Activated CD8-positive, alpha-beta memory T cell treated with anti-CD3 and anti-CD28 coated beads, Interleukin-2, amount 10 ng/mL, durations not matched to agents 7 days and 5 days (primary cell): ENCODE measurements at places on chromosomes 5 and 9.

GRCh38 chr9:73152953-73153352, 1.3 kb downstream of the ANXA1 start:
- peak overlapping the region; percentile 97 for H3K27ac ChIP-seq
- H3K4me3 ChIP-seq = peak overlapping the region; percentile 85
- peaks cover 71% of the 10 kb centered on the region for H3K4me1 ChIP-seq
- H3K27me3 ChIP-seq = no peaks in the 10 kb centered on the region

GRCh38 chr5:80151890-80152289, 104.0 kb downstream of the SERINC5 start:
- peaks cover 46% of the 10 kb centered on the region for H3K36me3 ChIP-seq
- H3K4me1 ChIP-seq = peaks cover 22% of the 10 kb centered on the region
- no peak for DNase-seq
- no peak overlapping the region for H3K4me3 ChIP-seq

DNA sequence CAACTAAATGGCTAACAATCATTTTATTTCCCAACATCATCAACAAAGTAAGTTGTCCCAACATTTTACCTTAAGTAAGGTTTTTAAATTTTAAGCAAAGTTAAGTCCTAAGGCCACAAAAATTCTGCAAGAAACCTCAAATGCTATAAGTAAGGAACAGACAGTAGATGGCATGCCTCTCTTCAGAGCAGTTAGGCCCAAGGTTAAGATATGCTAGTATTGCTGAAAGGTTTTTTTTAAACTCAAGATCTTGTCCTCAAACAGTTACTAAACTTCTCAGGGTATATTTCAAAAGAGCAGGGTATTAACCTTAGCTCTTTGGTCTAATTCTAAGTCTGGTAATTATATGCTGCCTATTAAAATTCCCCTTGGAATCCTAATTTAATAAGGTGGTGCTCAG, 35.1 kb downstream of the PJA2 start:
- H3K4me1 ChIP-seq = peaks cover 15% of the 10 kb centered on the region
- H3K4me3 ChIP-seq = no peak overlapping the region
- H3K27ac ChIP-seq = no peak overlapping the region
- no peak for DNase-seq

GRCh38 chr5:131379723-131380122, 115.9 kb downstream of the CDC42SE2 start:
- H3K4me1 ChIP-seq = peaks cover 90% of the 10 kb centered on the region
- H3K27ac ChIP-seq = peak overlapping the region; percentile 95
- H3K27me3 ChIP-seq = no peaks in the 10 kb centered on the region
- DNase-seq = peak; percentile 72
- H3K4me3 ChIP-seq = peak overlapping the region; percentile 59

GRCh38 chr9:20205821-20206220, 416.5 kb downstream of the MLLT3 start:
- H3K27me3 ChIP-seq = peaks cover 2% of the 10 kb centered on the region
- no peak overlapping the region for H3K27ac ChIP-seq
- H3K4me3 ChIP-seq = no peak overlapping the region
- peaks cover 27% of the 10 kb centered on the region for H3K36me3 ChIP-seq

- H3K4me1 ChIP-seq = peaks cover 2% of the 10 kb centered on the region
- no peak for DNase-seq
- peaks cover 23% of the 10 kb centered on the region for H3K27me3 ChIP-seq
These were observed 17.9 kb upstream of the SPIN1 start for GRCh38 chr9:88370346-88370745.

GRCh38 chr9:13158986-13159385, 120.5 kb downstream of the MPDZ start:
- no peak for DNase-seq
- no peak overlapping the region for H3K27ac ChIP-seq
- no peaks in the 10 kb centered on the region for H3K27me3 ChIP-seq
- H3K4me1 ChIP-seq = no peaks in the 10 kb centered on the region
- H3K4me3 ChIP-seq = no peak overlapping the region

DNA sequence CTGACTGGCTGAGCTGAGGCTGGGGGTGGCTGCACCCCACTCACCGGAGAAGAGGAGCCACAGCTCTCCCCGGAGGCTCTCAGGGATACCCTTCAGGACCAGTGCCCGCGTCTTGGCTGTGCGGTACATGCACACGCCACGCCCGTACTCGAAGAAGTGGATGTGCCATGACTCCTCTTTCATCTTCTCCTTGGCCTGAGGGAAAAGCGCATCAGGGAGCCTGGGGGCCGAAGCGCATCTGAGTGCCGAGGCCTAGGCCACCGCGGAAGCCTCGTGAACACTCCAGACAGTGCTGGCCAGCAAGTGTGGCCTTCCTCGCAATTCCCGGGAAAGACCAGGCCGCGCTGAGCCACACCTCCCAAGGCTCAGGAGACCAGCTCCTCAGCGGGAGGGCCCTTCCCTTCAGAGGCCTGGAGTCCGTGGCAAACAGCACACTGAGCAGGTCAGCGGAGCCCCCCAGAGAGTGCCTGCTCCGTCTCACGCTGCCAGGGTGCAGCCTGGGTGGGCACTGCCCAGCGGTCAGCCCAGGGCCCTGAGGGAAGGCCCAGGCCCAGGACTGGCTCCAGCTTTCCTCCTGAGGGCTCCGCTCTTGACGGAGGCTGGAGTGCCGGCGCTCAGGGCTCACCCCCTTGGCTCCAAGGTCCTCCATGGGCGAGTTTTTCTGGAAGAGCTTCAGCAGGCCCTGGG, 20.5 kb upstream of the MRNIP start:
- no peak overlapping the region for H3K27ac ChIP-seq
- H3K4me1 ChIP-seq = no peaks in the 10 kb centered on the region
- no peaks in the 10 kb centered on the region for H3K27me3 ChIP-seq

- H3K4me1 ChIP-seq = no peaks in the 10 kb centered on the region
- no peak overlapping the region for H3K27ac ChIP-seq
- H3K4me3 ChIP-seq = no peak overlapping the region
These were observed 826 bp upstream of the PRDM9 start for GRCh38 chr5:23506329-23507236.

DNA sequence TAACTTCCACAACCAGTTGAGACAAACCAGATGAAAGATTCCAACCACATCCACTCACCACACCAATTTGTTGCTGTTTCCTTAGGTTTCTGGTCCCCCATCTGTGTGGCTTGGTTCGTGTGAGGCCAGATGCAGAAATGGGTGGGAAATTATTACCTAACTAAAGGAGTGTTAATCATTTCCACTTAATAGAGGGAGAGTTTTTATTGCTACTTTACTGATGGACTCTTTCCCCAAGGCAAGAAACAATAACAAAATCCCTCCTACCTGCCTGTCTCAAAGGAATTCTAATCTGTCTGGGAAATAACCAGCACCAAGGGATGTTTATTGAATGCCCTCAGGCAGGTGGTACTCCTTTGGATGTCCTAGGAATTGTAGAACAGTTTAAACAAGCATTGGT, 76.3 kb downstream of the TMEM167A start:
- H3K4me3 ChIP-seq = no peak overlapping the region
- H3K4me1 ChIP-seq = no peaks in the 10 kb centered on the region
- H3K27ac ChIP-seq = no peak overlapping the region
- no peak for DNase-seq
- H3K36me3 ChIP-seq = no peaks in the 10 kb centered on the region

DNA sequence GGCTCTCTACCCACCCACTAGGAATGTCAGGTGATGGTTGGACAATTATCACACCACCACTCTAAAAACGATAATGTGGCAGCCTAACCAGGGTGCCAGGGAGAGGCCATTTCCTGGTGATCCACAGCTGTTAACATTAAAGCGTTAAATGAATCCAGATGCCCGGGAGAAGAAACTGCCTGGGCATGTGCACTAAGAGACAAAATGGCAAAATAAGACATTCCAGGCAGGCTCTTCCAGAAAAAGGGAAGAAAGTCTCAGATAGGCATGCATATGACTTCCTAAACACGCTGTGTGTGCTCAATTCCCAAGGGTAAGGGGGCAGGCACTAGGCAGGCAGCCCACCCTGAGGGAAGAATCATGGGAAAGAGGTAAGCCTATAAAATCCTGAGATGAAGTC, 4.6 kb upstream of the TXN start:
- H3K4me3 ChIP-seq = no peak overlapping the region
- H3K27ac ChIP-seq = no peak overlapping the region
- DNase-seq = no peak
- peaks cover 24% of the 10 kb centered on the region for H3K27me3 ChIP-seq
- H3K4me1 ChIP-seq = peaks cover 17% of the 10 kb centered on the region

DNA sequence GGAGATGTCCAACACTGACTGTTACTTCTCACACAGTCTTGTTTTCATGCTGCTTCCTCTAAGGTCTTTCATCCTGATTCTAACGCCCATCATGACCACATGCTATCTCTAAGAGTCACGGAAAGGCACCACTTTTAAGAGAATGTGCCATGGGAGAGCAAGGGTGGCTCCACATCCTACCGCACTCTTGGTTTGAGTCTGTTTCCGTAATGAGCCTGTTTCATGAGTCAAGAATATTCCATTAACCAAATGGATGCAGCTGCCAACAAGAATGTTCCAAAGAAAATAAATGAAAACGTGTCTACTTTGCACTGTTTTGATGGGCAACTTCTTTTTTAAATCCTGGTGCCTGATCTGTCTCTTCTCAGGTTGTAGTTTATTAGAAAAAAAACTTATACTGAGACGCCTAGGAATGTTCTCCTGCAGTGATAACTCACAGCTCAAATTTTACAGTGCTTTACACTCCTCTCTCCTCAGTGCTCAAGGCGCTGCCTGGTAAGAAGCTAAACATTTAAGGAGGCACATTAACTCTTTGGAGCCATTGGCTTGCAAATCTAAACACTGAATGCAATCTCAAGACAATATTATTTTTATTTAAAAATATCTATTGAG, 124.3 kb downstream of the FGF1 start:
- no peaks in the 10 kb centered on the region for H3K36me3 ChIP-seq
- no peak overlapping the region for H3K4me3 ChIP-seq
- H3K4me1 ChIP-seq = no peaks in the 10 kb centered on the region
- H3K27ac ChIP-seq = no peak overlapping the region
- peaks cover 2% of the 10 kb centered on the region for H3K27me3 ChIP-seq
- DNase-seq = no peak

DNA sequence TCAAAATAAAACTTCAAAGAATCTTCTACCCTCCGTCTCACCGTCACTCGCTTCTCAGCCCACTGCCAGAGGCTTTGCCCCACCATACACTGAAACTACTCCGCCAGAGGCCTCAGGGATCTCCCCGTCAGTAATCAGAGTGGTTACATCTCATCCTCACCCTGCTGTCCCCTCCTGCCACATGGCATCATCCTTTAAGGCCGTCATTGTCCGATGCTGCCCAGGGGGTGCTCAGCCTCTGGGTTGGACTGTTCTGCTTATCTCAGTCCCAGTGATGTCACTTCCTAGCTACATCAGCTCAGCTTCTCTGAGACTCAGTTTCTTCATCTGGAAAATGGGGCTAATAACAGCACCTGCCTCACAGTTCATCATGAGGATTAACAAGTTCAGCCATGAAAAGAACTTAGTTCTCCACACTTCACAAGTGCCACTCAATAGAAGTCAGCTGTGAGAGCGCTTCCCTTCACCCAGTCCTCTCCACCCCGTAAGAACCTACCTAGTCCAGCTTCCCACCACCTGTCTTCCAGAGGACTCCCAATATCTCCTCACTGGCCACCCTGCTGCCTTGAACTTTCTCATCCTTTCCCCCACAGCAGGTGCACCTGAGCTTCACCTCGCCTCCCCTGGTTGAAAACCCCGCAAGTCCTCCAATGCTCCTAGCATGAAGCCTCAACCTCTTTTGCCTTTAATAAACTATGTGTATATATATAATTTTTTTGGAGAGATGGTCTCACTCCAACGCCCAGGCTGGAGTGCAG, 2.8 kb upstream of the IL3 start:
- H3K4me3 ChIP-seq = no peak overlapping the region
- DNase-seq = no peak
- no peak overlapping the region for H3K27ac ChIP-seq
- H3K4me1 ChIP-seq = peaks cover 64% of the 10 kb centered on the region

- no peak for DNase-seq
- no peaks in the 10 kb centered on the region for H3K4me1 ChIP-seq
- no peaks in the 10 kb centered on the region for H3K36me3 ChIP-seq
These were observed 48.2 kb upstream of the NFIB start for GRCh38 chr9:14362175-14362574.

GRCh38 chr9:9299134-9299533, 1313.7 kb downstream of the PTPRD start:
- DNase-seq = no peak
- no peak overlapping the region for H3K4me3 ChIP-seq
- no peaks in the 10 kb centered on the region for H3K36me3 ChIP-seq
- H3K27me3 ChIP-seq = no peaks in the 10 kb centered on the region

DNA sequence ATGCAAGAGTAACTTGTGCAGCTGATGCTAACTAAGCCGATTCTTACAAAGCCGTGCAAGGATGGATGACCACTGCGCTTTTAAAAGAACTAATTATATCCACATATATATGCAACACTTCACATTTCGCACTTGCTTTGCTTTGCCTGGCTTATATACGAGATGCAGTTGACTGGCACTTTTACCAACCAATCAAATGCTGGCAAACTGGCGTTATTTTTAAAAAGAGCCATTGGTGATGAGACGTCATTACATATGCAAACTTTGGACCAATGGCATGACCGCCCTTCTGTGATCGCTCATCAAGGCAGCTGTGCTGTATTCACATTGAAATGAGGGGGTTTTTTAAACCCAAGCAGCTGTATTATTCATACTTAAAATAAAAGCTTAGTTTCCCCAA, 1147.7 kb upstream of the WWC1 start:
- no peaks in the 10 kb centered on the region for H3K4me1 ChIP-seq
- no peaks in the 10 kb centered on the region for H3K27me3 ChIP-seq
- no peak overlapping the region for H3K27ac ChIP-seq
- H3K4me3 ChIP-seq = no peak overlapping the region
- no peak for DNase-seq

- H3K36me3 ChIP-seq = no peaks in the 10 kb centered on the region
- peak; percentile 52 for DNase-seq
- H3K4me3 ChIP-seq = peak overlapping the region; percentile 74
- peaks cover 42% of the 10 kb centered on the region for H3K27me3 ChIP-seq
- peak overlapping the region; percentile 57 for H3K27ac ChIP-seq
These were observed 727 bp downstream of the TRIM7 start for GRCh38 chr5:181204113-181204825.

- peaks cover 41% of the 10 kb centered on the region for H3K27me3 ChIP-seq
- H3K4me1 ChIP-seq = no peaks in the 10 kb centered on the region
- H3K36me3 ChIP-seq = no peaks in the 10 kb centered on the region
- no peak overlapping the region for H3K27ac ChIP-seq
These were observed 56.6 kb upstream of the MOCS2 start for GRCh38 chr5:53166183-53166495.
